ENCODE measurements at places on chromosomes 4 and X.

GRCh38 chrX:19496711-19497110 lies 18.6 kb downstream of the MAP3K15 start:
- no peak for DNase-seq

DNA sequence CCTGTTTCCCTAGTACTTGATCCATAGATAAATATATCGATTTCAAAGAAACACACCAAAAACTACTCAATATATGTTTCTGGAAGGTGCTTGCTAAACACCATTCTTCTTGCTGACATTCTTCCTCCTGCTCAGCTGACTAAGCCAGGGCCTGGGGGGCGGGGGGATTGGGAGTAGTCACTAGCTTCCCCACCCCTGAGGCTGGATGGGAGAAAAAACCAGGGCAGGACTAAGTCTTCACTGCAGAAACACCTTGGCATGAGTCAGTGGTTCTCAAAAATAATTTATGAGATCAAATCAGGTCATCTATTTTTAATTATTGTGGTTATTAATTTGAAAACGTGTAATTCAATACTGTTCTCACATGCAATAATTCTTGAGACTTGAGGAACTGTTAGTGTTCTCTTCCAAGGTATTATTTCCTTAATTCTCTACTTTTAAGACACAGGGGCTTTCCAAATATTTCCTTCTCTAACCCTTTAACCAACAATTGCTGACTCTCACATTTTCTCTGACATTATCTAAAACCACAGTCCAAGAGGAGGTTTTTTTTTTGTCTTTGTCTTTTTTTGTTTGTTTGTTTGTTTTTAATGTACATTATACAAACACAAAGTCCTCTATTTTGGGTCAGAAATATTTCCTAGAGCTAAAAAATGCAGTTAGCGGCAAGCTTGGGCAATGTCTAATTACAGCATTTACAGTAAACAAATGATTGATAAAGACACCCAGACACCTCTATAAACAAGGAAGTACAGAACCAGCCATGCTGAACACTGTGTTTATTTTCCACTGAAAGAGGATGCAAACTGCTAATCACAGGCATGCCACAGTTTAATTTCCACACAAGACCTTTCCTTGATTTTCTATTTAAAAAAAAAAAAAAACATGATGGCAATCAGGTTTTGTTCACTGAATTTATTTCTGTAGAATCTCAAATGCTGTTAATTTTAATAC lies 120.3 kb upstream of the USP9X start:
- DNase-seq, result no peak

GRCh38 chr4:153585026-153585425 lies 99.1 kb upstream of the TLR2 start:
- no peak for DNase-seq

- no peak for DNase-seq
Observed at GRCh38 chr4:174036576-174036975, 246.9 kb downstream of the FBXO8 start.

- DNase-seq, result no peak
Observed at GRCh38 chr4:113957956-113958355, 21.5 kb downstream of the ARSJ start.

Measured in mesendoderm (in vitro differentiated cells).